ENCODE measurements at places on chromosomes 7 and 10.

DNA sequence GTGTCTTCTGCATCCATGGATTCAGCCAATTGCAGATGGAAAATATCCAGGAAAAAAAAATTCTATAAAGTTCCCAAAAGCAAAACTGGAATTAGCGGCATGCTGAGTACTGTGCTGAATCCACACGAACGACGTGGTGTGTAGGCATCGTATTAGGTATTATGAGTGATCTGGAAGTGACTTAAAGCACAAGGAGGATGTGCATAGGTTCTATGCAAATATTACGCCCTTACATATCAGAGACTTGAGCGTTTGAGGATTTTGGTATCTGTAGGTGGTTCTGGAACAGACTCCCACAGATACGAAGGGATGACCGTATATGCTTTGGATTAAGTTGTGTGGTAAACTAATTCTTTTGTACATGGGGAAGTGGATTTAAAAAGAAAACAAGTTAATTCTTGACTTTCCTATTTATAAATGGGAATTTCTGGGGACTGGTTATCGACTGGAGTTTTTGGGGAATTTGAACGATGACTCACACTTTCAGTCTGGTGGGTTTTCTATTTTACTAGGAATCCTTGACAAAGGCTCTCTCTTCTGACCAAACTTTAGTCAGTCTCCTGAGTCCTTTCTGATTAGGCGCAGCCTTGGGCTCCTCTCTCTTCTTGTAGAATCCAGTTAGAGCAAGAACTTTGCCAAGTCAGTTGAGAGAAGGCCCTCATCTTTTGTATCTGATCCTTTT lies 5.4 kb upstream of the NUB1 start:
- DNase-seq = no peak

DNA sequence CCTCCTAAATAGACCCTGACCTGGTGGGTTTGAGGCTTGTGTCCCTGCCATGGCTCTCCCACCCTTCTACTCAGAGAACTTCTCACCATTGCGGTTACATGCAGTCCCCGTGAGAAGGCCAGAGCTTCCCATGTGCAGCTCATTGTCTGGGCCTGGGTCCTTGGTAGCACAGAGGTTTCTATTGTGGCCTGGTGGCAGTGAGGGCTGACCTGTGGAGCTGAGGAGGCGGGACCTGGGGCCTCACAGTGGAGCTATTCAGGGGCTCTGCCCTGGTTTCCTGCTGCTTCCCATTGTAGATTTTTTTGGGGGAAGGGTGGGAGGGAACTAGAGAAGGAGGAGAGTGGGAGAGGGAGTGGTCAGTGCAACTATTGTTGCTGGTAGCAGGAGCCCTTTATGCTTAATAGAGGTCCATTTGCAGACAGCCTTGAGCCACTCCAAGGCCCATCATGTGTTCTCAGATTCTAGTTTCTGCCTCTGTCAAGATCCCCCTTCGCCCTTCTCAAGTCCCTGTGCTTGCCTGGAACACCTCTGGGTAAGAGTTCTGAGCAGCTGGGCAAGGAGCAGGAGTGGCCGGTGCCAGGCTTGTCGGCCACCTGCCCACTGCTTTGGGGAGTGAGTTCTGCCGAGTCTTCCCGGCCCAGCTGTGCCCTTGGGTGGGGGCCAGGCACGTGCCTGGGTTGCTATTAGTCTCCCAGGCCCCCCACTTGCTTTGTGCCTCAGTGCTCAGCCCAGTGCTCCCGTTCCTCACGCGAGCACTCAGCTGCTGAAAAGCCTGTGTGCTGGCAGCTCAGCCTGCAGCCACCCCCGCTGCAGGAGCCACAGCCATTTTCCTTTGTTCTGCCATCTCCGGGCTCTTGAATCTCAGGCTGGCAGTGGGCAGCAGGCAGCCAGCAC lies 10.7 kb downstream of the TSPAN14 start:
- DNase-seq = no peak

- DNase-seq = no peak
Measured at GRCh38 chr10:983971-984655, 4.1 kb upstream of the GTPBP4 start.

- DNase-seq = no peak
Measured at GRCh38 chr10:29646960-29647461, 12.2 kb upstream of the SVIL start.

- DNase-seq = no peak
Measured at GRCh38 chr10:118840071-118840775, 85.5 kb upstream of the CACUL1 start.

GRCh38 chr7:129773871-129774270 lies 162.4 kb downstream of the NRF1 start:
- no peak for DNase-seq
